AG04449 (cell line): ENCODE measurements at places on chromosomes 1 and 21.

- no peak for DNase-seq
Observed at GRCh38 chr1:30037251-30038118, 685.9 kb downstream of the MATN1 start.

DNA sequence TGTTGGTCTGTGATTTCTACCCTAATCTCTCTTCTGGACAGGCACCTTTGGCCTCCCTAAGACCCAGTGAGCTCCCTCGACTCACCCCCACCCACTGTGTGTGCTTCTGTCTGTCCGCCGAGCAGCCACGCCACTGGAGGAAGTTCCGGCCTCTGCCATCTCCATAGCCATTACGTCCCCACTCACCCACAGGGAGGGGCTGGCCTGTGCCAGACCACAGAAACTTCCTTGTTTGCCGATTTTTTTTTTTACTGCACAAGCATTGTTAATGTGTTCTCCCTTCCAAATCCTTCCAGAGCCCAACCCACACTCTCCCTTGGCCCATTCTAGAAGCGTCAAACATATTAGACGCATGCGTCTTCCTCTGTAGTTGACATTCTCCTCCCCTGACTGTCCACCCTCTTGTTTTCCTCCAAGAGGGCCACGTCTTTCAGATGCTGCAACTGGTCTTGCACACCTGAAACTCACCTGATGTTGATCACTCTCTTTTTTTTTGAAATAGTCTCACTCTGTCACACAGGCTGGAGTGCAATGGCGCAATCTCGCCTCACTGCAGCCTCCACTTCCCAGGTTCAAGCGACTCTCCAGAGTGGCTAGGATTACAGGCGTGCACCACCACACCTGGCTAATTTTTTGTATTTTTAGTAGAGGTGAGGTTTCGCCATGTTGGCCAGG, 72.3 kb downstream of the EVA1C start:
- no peak for DNase-seq

GRCh38 chr1:178330848-178331497, 165.8 kb downstream of the CLEC20A start:
- DNase-seq: no peak

GRCh38 chr1:205664399-205665017, 15.8 kb downstream of the SLC45A3 start:
- no peak for DNase-seq

DNA sequence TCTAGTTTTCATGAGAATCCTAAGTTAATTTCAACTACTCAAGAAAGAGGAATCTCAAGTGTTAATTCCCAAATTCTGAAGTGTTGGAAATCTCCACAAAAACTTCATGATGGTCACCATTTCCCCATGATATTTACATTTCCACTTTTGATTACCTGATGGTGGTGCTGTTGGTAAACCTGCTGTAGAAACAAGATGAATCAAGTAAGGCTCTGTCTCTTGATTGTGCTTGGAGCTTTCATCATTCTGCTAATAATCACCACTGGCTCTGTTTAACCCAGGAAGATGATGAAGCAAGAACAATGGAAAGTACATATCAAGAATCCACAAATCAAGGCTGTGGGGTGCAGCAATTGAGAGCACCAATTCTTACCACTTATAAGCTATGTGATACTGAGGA, 77.8 kb downstream of the C4BPA start:
- DNase-seq: no peak

GRCh38 chr1:85555420-85555819, 25.1 kb upstream of the CCN1 start:
- no peak for DNase-seq

DNA sequence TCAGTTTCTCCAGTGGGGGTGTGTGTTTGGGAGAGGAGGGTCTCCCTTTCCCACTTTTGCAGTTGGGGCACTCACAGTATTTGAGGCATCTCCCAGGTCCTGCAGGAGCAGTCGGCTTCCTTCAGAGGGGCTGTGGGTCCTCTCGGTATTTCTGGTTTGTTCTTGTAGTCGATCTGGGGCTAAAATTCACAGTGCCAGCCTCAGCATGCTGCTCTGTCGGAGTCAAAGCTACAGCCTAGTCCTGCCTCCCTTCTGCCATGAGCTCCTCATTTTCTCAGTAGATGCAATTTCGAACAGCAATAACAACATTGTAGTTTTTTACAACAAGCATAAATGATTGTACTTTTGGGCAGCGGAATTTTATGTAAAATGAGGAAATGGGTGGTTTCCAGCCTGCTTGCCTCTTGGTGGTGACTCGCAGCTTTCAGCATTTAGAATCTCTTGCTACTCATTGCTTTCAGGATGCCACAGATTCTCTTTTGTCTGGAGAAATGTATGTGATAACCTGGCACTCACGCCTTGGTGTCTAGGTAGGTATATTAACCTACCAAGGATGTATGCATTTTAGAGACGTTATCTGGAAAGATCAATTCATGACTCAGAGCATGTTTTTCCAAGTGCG, 82.4 kb upstream of the C21orf91 start:
- DNase-seq: no peak

- no peak for DNase-seq
Observed at GRCh38 chr1:119743308-119743707, 25.4 kb downstream of the HMGCS2 start.

DNA sequence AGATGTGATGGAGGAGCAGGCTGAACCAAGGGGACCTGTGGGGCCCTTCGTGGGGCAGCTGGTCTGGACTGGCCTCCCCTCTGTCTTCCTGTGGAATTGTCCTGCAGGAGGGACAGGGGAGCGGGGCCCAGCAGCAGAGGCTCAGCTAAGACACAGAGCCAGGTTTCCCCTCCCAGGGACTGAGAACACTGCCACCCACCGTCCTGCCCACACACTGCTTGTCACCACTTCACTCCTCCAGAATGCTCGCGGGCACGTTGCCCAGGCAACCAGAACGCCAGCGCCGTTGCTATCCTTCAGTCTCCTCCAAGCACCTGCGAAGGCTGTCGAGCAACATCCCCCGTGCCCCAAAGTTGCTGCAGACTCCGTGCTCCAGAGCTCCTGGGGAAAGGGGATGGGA, 46.4 kb downstream of the AJAP1 start:
- DNase-seq: no peak

- no peak for DNase-seq
Observed at GRCh38 chr21:38861056-38861455, 55.3 kb downstream of the ETS2 start.

- DNase-seq: no peak
Observed at GRCh38 chr21:27418346-27418745, 451.5 kb upstream of the ADAMTS5 start.

DNA sequence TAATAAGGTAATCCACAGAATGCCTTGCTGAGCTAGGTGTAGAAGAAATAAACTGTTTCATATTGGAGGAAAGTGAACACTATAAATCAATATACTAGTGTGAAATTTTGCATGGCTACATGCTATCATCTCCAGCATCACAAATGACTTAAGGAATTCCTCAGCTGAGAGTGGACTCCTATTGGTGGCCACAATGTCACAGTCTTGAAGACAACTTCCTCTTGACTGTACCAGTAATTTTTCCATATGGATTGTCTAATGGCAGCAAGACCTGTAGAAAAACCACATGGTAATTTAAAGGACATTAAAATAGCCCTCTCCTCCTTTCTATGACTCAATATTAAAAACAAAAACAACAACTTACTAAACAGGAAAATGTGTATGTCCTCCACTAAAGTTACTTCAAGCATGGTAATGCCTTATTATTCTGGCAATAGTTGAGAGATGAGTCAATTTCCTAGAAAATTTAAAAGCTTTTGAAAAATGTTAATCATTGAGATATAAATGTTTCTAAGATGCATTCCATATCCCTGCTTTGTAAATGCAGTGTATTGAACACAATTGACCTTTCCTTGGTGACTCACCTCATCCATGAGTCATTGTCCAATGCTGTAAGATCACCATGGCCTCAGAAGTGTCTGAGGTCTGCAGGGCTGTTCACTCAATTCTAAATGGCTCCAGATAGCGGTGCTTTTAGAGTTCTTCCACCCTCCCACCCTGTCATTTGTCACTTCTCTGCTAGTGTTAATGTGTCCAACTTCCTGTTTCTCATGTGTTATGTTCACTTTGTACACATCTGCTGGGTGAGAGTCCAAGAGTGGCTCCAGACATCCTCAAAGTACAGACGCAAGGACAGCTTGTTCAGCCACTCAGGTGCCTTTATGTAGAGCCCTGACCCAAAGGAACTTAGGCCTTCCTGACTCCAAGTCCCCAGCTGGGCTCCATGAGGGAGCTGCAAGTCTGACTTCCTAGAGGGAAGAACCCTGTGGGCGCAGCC, 32.8 kb upstream of the DNASE2B start:
- peak; percentile 90 for DNase-seq

- DNase-seq: no peak
Observed at GRCh38 chr1:154410185-154410827, 5.2 kb downstream of the IL6R start.
